ENCODE measurements at places on chromosomes 2 and 18.

DNA sequence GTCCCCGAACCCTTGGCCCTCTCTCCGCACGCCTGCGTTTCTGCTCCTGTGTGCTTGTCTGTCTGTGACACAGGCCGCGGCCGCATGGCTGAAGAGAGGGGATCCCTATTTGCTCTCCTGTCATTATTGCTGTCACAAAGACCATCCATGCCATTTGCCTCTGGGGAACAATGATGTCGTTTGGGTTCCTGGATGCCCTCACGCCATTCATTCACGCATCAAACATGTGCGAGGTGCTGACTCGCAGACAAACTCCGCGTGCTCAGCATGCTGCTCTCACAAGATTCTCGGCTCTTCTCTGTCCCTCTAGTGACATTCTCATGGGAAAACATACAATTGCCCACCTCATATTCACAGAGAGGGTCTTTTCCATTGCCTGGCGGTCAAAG is 67.8 kb downstream of the ASB1 start:
- H3K4me1 ChIP-seq: no peaks in the 10 kb centered on the region
- H3K4me3 ChIP-seq: no peak overlapping the region
- H3K27me3 ChIP-seq: no peaks in the 10 kb centered on the region
- no peaks in the 10 kb centered on the region for H3K36me3 ChIP-seq
- H3K27ac ChIP-seq: no peak overlapping the region
- DNase-seq: no peak

- H3K27ac ChIP-seq: no peak overlapping the region
- DNase-seq: peak; percentile 51
- H3K36me3 ChIP-seq: no peaks in the 10 kb centered on the region
These were observed 50.5 kb upstream of the HS6ST1 start for GRCh38 chr2:128369108-128369555.

GRCh38 chr2:33577668-33578067 is 21.4 kb downstream of the FAM98A start:
- no peaks in the 10 kb centered on the region for H3K27me3 ChIP-seq
- no peak for DNase-seq
- no peaks in the 10 kb centered on the region for H3K36me3 ChIP-seq

GRCh38 chr2:228126401-228126800 is 55.1 kb downstream of the SPHKAP start:
- H3K36me3 ChIP-seq: no peaks in the 10 kb centered on the region
- no peak for DNase-seq
- H3K4me1 ChIP-seq: no peaks in the 10 kb centered on the region

- no peak overlapping the region for H3K27ac ChIP-seq
- no peaks in the 10 kb centered on the region for H3K27me3 ChIP-seq
These were observed 379.9 kb downstream of the LPIN1 start for GRCh38 chr2:12126318-12126717.

GRCh38 chr2:240468303-240469238 is 33.1 kb downstream of the GPC1 start:
- H3K4me1 ChIP-seq: no peaks in the 10 kb centered on the region
- no peak overlapping the region for H3K27ac ChIP-seq
- peak; percentile 19 for DNase-seq
- no peaks in the 10 kb centered on the region for H3K36me3 ChIP-seq
- no peaks in the 10 kb centered on the region for H3K27me3 ChIP-seq

DNA sequence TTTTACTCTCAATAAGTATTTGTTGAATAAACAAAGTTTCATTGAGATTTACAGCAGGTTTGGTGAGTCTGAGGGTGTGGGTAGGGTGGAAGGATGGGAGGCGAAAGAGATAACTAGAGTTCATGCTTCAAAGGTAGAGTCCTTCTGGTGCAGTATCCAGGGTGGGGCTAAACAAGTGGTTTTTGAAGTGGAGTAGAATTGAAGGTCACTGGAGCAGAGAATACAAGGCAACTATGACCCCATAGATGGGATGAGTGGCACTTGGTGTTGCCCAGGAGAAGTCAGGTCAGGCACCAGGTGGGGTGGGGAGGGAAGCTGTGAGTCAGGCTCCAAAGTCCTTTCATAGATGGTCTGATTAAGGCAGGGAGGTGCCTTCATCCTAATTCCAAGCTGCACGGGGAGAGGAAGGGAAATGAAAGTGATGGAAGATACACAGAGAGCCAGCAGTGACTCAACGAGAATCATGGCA is 6.6 kb upstream of the CAB39 start:
- H3K27ac ChIP-seq: no peak overlapping the region
- no peaks in the 10 kb centered on the region for H3K36me3 ChIP-seq
- H3K4me1 ChIP-seq: no peaks in the 10 kb centered on the region

- H3K27me3 ChIP-seq: no peaks in the 10 kb centered on the region
- H3K27ac ChIP-seq: no peak overlapping the region
- no peak for DNase-seq
- no peaks in the 10 kb centered on the region for H3K36me3 ChIP-seq
- no peaks in the 10 kb centered on the region for H3K4me1 ChIP-seq
- no peak overlapping the region for H3K4me3 ChIP-seq
These were observed 880.2 kb upstream of the TMEFF2 start for GRCh38 chr2:193074933-193075332.

DNA sequence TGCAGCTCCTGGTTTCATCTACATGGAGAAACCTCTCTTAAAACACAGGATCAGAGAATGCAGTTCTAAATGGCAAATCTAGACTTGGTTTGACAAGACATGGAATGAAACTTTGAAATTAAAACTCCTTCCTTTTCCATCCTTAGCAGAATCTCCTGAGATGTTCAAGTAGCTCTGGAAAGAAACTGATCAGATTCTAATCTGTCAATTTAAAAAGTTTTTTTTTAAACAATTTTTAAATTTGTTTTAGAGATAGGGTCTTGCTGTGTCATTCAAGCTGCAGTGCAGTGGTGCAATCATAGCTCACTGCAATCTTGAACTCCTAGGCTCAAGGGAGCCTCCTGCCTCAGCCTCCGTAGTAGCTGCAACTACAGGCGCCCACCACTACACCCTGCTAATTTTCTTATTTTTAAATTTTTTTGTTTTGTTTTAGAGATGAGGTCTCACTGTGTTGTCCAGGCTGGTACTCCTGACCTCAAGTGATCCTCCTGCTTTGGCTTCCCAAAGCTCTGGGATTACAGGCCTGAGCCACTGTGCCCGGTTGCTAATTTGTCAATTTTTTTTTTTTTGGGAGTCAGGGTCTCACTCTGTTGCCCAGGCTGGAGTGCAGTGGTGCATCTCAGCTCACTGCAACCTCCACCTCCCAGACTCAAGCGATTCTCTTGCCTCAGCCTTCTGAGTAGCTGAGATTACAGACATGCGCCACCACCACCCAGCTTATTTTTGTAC is 216.7 kb downstream of the TGIF1 start:
- no peak overlapping the region for H3K27ac ChIP-seq
- H3K4me1 ChIP-seq: peaks cover 5% of the 10 kb centered on the region
- H3K36me3 ChIP-seq: no peaks in the 10 kb centered on the region
- DNase-seq: no peak

GRCh38 chr2:28036307-28036706 is 145.8 kb downstream of the BABAM2 start:
- H3K27me3 ChIP-seq: no peaks in the 10 kb centered on the region
- H3K4me3 ChIP-seq: no peak overlapping the region
- DNase-seq: no peak
- H3K4me1 ChIP-seq: peaks cover 12% of the 10 kb centered on the region

DNA sequence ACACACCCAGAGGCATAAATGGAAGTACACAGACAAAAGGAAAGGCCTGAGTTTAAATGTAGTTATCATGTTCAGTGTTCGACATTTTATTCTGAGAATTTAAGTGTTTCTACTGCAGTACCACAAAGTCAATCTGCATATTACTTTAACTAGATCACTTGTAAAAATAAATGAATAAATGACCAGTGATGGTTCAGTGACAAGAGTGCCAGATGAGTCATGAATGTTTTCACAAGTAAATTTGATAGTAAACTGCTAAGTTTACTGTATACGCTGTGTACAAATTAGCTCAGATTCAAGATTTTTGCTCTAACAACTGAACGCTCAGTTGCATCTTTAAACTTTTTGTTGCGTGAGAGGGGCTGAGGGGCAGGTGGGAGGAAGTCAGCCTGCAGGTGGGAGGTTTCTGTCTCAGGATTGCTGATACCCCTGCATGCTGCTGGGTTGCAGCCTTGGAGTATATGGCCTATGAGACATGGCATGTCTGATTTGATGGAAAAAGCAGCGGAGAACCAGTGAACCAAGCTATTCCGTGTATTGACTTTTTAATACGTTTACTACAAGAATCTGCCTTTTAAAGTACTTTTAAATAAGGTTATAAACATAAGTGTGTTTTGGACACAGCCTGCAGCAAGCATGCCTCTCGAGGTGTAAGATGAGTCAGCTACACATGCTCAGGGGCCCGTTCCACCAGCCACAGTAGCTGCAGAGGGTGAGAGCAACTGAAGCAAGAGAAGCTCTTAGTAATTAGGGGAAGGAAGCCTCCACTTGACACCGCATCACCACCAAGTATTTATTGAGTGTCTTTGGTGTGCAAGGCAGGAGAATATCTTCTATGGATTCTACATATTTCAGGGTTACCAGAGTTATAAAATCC is 245.1 kb downstream of the NEDD4L start:
- no peaks in the 10 kb centered on the region for H3K27me3 ChIP-seq
- no peak overlapping the region for H3K4me3 ChIP-seq
- H3K27ac ChIP-seq: peak overlapping the region; percentile 39
- no peaks in the 10 kb centered on the region for H3K36me3 ChIP-seq

GRCh38 chr2:42223855-42224268 is 54.7 kb downstream of the EML4 start:
- H3K4me1 ChIP-seq: peaks cover 3% of the 10 kb centered on the region
- no peaks in the 10 kb centered on the region for H3K36me3 ChIP-seq
- H3K4me3 ChIP-seq: no peak overlapping the region
- H3K27ac ChIP-seq: no peak overlapping the region
- no peaks in the 10 kb centered on the region for H3K27me3 ChIP-seq
- DNase-seq: no peak

DNA sequence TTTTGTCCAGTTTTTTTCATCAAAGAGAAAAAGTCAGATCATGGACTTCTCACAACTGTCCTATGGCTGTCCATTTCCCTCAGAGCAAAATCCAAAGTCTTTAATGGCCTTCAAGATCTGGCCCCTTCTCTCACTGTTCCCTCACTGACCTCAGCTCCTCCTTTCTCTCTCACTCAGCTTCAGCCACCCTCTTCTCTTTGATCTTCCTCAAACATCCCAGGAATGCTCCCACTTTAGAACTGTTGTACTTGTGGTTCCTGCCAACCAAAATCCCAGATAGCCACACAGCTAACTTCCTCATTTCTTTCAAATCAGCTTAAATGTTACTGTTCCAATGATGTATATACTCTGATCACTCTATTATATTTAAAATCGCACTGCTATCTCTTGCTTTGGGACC is 82.9 kb downstream of the NUP35 start:
- DNase-seq: no peak
- no peak overlapping the region for H3K4me3 ChIP-seq
- H3K27me3 ChIP-seq: no peaks in the 10 kb centered on the region
- H3K4me1 ChIP-seq: no peaks in the 10 kb centered on the region
- no peaks in the 10 kb centered on the region for H3K36me3 ChIP-seq
- H3K27ac ChIP-seq: no peak overlapping the region

DNA sequence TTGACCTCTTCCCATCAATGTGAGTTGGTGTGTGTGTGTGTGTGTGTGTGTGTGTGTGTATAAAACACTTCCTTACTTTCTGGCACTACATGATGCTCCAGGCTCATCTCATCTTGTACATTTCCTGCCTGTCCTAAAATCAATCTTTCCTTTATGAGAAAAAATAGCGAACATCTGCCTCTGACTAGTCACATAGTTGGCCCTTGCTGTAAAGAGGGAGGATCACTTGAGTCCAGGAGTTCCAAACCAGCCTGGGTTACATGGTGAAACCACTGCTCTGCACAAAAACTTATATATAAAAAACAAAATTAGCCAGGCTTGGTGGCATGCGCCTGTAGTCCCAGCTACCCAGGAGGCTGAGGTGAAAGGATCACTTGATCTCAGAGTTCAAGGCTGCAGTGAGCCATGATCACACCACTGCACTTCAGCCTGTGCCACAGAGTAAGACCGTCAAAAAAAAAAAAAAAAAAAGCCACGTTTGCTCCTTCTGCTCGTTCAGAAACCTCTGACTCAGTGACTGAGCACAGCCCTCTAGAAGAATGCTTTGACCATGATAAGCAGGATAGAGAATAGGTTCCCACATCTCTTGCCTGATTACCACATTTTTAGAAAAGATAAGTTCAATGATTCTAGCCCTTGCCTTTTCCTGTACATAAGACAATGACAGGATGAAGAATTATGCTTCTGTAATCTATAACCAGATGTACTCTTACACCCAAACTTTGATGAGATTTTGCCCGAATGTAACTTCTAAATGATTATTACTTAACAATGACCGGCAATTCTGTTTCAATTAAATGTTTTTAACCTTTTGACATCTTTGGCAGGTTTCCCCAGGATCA is 45.2 kb upstream of the ST3GAL5 start:
- no peaks in the 10 kb centered on the region for H3K36me3 ChIP-seq
- H3K27ac ChIP-seq: no peak overlapping the region
- H3K27me3 ChIP-seq: no peaks in the 10 kb centered on the region
- no peak for DNase-seq
- no peak overlapping the region for H3K4me3 ChIP-seq
- peaks cover 8% of the 10 kb centered on the region for H3K4me1 ChIP-seq

GRCh38 chr18:9290156-9290555 is 44.4 kb upstream of the TWSG1 start:
- no peak overlapping the region for H3K4me3 ChIP-seq
- H3K36me3 ChIP-seq: no peaks in the 10 kb centered on the region
- no peaks in the 10 kb centered on the region for H3K27me3 ChIP-seq
- DNase-seq: no peak

GRCh38 chr18:432791-433190 is 67.7 kb downstream of the COLEC12 start:
- H3K4me1 ChIP-seq: no peaks in the 10 kb centered on the region
- DNase-seq: no peak
- H3K36me3 ChIP-seq: no peaks in the 10 kb centered on the region

- no peak for DNase-seq
- H3K27me3 ChIP-seq: no peaks in the 10 kb centered on the region
- peaks cover 20% of the 10 kb centered on the region for H3K4me1 ChIP-seq
- no peak overlapping the region for H3K4me3 ChIP-seq
- H3K27ac ChIP-seq: peak overlapping the region; percentile 77
- H3K36me3 ChIP-seq: no peaks in the 10 kb centered on the region
These were observed 23.0 kb downstream of the INPP5D start for GRCh38 chr2:233082931-233083755.

- H3K36me3 ChIP-seq: no peaks in the 10 kb centered on the region
- H3K27ac ChIP-seq: no peak overlapping the region
- no peak overlapping the region for H3K4me3 ChIP-seq
- H3K27me3 ChIP-seq: no peaks in the 10 kb centered on the region
These were observed 70.3 kb downstream of the WDR7 start for GRCh38 chr18:56721491-56721890.

Data from psoas muscle (tissue), 8 donors.